Activated T-cell treated with anti-CD3 and anti-CD28 coated beads for 24 hours (primary cell): ENCODE measurements at places on chromosomes 7 and 10.

- DNase-seq: no peak
Measured at GRCh38 chr7:131145026-131145425, 182.7 kb upstream of the MKLN1 start.

- no peak for DNase-seq
Measured at GRCh38 chr10:103637927-103638557, 144.5 kb downstream of the NEURL1 start.

DNA sequence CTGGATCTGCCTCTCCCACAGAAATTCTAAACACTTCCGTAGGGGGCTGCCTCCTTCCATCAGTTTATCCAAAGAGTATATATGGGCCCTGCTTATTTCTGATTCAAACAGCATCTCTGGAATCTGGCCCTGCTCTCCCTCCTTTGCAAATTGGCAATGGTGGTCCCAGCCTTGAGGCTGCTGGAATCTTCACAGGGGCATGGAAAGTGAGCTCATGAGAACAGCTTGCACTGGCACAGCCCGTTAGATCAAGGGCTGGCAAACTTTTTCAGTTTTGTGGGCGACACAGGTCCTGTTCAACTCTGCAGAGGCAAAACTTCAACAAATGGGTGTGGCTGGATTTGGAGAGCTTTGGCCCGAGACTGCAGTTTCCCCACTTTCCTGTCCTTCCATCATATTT, 526.9 kb downstream of the KCNMA1 start:
- DNase-seq: no peak

- no peak for DNase-seq
Measured at GRCh38 chr7:134957005-134957404, 29.3 kb upstream of the AGBL3 start.

- no peak for DNase-seq
Measured at GRCh38 chr10:73838008-73838567, 26.7 kb upstream of the NDST2 start.

GRCh38 chr7:1540776-1541271, 10.3 kb downstream of the MAFK start:
- no peak for DNase-seq

GRCh38 chr7:37729181-37729580, 45.6 kb downstream of the GPR141 start:
- DNase-seq: no peak

GRCh38 chr10:133185421-133185820, 25.4 kb downstream of the KNDC1 start:
- DNase-seq: no peak

DNA sequence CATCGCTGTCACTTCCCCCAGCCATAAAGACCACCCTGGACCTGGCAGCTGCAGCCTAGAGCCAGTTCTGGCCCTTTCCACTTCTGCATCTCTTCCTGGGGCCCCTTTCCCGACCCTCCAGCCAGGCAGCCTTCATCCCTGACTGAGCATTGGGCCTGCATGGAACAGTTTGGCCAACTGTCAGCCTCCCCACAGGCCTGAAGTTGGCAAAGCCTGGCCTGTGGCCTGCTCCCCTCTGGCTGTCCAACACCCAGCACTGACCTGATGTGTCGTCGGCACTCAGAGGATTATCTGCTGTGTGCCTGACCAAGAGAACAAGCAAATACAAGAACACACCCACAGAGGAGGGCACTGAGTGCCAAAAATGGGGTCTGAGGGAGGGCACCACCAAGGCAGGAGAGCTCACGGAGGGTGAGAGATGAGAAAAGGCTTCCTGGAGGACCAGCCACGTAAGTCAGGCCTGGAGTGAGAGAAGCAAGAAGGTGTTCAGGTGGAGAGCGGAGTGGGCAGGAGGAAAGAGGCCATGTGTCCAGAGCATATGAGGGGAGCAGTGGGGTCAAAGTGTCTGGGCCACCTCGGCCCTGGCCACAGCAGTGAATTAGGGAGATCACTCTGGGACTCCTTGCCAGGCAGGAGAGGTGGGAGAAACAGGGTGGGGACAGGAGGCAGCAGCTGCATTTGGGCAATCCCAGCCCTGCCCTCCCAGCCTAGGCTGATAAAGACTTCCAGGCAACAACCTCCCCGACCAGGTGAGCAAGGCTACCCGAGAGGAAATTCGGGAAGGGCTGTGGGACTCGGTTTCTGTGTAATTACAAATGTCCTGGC, 4.5 kb downstream of the GPRIN2 start:
- no peak for DNase-seq

DNA sequence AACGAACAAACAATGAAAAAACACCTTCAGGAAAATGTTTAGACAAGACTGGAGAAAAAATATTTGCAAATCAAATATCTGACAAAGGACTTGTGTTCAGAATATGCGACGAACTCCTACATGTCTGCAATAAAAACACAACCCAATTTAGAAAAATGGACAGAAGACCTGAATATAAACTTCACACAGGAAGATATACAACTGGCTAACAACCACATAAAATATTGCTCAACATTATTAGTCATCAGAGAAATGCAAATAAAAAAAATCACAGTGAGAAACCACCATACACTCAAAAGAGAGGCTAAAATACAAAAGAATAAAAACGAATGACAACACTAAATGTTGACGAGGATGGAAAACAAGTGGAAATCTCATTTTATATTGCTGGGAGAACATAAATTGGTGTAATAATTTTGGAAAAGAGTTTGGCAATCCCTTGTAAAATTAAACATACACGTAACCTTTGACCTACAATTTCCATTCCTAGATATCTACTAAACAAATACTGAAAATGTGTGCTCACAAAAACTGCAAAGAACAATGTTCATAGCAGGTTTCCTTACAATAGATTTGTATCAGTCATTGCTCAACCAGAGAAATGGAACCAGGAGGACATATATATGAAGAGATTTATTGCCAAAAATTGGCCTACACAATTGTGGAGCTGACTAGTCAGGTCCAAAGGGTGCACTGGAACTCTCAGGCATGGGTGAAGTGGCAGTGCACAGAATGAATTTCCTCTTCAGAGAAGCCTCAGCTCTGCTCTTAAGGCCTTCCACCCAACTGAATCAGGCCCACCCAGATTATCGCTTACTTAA, 82.9 kb upstream of the OGDHL start:
- no peak for DNase-seq

DNA sequence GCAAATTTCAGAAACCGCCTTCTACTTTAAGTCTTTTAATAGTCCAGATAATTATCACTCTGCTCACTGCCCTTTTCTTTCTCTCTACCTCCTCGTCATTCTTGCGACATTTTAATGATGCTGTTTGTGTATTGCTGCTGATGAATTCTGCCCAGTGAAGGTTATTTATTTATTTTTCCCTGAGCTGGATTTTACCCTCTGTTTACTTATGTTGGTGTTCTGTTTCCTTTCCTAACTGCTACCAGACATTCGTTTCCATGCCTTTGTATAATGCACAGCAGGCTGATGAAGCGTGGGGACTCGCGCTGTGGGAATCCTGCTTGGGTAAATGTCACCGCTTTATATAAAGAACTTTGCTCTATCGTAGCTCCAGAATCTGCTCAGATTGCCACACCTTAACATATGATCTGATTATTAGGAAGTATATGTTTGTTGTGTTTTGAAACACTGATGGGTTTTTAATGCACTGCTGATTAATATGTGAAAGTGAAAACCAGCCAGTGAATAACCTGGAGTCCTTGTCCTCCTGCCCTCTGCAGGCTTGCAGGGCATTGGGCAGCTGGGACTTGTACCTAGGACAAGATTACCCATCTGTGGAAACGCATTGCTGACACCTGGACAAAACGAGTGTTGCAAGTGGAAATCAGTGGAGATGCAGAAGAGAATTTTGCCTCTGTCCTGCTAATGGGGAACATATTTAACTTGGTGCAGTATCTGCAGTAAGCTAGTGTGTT, 291.5 kb downstream of the SDK1 start:
- no peak for DNase-seq

GRCh38 chr7:42208572-42208971, 28.4 kb downstream of the GLI3 start:
- DNase-seq: no peak

- DNase-seq: no peak
Measured at GRCh38 chr10:112952282-112953173, 2.5 kb downstream of the TCF7L2 start.

GRCh38 chr7:109179601-109180000, 609.9 kb downstream of the DNAJB9 start:
- DNase-seq: no peak

GRCh38 chr7:142100634-142101033, 10.9 kb upstream of the MGAM2 start:
- no peak for DNase-seq

- no peak for DNase-seq
Measured at GRCh38 chr10:90890347-90890746, 18.6 kb downstream of the RPP30 start.

- no peak for DNase-seq
Measured at GRCh38 chr10:98296524-98296923, 28.5 kb upstream of the LOXL4 start.

- no peak for DNase-seq
Measured at GRCh38 chr7:128848289-128849155, 14.1 kb upstream of the ATP6V1F start.

DNA sequence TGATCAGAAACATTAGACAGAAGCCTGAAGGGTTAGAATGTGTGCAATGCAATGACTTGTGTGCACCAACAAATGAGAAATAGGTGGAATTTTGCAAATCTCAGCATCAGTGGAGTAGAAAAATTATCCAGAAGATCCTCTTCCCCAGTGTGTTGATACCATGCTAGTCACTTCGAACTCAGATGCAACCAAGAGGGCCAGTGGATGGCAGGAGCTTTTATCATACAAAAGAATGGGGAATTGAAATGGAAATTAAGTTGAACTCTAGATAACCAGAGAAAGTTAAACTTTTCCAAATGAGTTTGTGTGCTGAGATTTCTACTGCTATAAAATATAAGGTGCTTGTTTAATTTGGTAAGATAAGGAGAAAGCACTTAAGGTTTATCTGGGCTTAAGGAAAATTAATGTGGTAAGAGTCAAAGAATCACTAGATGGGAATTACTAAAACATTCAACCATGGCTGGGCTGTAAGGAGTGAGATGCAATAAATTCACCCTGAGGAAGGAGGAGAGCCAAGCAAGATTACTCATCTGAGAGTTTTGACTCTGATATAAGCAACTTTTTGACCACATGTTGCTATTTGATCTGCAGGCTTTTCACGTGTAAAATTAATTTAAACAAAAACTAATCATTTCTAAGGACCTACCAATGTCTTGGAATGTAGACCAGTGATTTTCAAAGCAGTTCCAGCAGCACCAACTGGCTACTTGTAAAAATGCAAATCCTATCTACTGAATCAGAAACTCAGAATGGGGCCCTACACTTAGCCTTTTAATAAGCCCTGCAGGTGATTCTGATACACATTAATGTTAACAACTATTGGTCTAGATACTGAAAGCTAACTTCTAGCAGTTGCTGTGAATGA, 113.2 kb downstream of the CDC14C start:
- no peak for DNase-seq

- no peak for DNase-seq
Measured at GRCh38 chr7:26307791-26308190, 16.1 kb downstream of the SNX10 start.

- DNase-seq: no peak
Measured at GRCh38 chr10:21464134-21464533, 61.3 kb downstream of the SKIDA1 start.

DNA sequence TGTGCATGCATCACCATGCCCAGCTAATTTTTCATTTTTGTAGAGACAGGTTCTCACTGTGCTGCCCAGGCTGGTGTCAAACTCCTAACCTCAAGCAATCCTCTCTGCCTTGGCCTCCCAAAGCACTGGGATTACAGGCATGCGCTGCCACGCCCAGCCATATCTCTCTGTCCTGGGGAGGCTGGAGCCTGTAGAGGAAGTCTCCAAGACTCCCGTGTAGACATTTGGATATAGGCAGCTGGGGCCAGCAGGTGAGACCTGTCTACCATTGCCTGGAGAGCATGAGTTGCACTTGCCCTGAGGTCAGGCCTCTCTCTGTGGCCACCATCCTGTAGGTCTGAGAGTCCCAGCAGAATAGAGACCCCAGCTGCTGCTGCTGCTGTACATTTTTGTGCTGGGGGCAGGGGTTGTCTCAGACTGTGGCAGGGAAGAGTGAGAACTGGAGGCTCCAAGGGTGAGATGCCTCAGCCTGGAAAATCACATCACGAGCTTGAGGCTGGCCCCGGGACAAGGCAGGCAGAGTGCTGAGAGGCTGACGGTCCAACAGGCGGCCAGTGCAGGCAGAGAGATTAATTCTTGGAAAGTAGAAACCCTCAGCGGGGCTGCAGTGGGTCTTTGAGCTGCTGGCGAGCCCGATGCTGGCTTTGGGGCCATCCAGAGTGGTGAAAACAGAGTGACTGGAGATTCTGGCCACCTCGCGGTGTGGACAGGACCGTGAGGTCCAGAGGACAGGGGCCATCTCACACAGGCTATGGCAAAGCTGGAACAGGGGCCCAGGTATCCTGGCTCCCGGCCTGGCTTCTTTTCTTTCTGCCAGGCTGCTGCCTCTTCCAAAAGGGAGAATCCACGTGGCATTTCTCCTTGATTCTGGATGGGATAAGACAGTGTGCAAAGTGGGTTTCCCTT, 60.9 kb downstream of the TMEM270 start:
- DNase-seq: no peak

GRCh38 chr7:12570534-12571461, at the start of gene SCIN:
Gene SCIN (plus strand): TSS chr7:12570720. CDS start chr7:12570787, 67 bp downstream.
- DNase-seq: no peak

DNA sequence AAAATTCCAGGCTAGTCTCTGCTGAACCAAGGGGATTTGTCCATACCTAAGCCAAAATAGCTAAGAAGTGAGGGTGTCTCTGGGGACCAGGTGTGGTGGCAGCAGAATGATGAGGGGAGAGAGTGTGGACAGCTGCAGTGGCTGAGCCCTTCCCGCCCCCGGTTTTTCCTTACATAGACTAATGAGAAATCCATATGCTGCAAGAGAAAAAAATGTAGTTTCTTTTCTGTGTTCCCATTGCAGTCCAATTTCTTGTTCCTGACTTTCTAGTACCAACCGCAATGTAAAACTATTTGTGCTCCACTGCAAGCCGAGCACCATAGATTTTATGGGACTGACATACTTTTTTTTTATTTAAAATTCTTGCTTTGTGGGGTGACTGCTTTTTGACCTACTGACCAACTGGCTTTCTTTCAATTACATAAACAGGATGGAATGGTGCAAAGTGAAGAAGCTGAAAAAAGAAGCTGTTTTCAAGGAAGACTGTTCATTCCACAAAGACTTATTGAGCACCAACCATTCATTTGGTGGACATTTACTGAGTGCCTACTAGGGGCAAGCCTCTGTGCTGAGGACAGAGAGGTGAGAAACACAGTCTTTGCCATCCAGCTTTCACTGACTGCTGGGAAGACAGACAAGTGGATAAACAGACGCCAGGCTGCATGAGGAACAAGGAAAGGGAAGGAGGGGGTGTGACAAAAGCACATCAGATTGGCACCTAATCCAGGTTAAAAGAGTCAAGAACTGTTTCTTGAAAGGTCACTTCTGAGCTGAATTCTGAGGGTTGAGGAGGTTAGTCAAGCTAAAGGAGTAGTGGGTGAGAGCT, 9.8 kb downstream of the CEP41 start:
- DNase-seq: no peak

- DNase-seq: no peak
Measured at GRCh38 chr10:49277973-49278372, 21.0 kb upstream of the C10orf71 start.
